ENCODE measurements at places on chromosomes 7 and 10.

- DNase-seq = no peak
These were observed 584.0 kb downstream of the PTPRN2 start for GRCh38 chr7:158003441-158004122.

GRCh38 chr10:22280078-22280477 lies 36.1 kb upstream of the COMMD3 start:
- DNase-seq = peak; percentile 42

DNA sequence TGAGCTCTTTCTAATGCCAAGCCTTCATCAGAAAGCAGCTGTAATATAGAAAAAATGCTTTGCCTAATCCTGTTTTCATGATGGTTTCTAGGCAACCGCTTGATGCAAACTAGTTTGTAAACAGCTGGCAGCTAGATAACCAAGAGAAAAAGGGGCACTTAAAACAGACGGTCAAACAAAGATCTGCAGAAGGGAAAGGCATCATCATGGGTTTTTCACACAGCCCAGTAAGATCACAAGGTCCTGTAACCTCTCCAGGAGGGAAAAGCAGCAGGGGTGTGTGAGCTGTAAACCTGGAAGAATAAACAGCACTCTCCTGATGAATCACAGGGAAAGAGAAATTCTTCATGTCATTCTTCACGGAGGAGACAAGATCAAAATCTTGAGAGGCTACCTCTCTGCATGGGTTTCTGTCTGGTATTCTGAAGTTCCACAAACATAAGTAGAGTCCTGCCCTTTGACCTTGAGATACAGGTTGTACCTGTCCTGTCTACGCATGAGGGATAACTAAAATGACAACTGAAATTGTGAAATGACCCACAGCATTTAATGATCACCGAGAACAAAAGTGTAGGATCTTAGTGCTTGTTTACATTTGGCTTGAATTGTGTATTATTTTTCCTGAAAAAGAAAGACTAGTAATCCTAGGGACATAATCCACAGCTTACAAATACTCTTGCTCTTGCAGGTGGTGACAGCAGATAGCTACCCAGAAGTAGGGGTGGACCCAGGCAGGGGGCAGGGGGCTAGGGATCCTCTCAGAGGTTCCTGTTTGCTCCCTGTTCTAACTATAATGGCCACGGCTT lies 48.0 kb downstream of the CREB3L2 start:
- DNase-seq = no peak

- no peak for DNase-seq
These were observed 52.0 kb upstream of the GNA12 start for GRCh38 chr7:2896131-2896530.

DNA sequence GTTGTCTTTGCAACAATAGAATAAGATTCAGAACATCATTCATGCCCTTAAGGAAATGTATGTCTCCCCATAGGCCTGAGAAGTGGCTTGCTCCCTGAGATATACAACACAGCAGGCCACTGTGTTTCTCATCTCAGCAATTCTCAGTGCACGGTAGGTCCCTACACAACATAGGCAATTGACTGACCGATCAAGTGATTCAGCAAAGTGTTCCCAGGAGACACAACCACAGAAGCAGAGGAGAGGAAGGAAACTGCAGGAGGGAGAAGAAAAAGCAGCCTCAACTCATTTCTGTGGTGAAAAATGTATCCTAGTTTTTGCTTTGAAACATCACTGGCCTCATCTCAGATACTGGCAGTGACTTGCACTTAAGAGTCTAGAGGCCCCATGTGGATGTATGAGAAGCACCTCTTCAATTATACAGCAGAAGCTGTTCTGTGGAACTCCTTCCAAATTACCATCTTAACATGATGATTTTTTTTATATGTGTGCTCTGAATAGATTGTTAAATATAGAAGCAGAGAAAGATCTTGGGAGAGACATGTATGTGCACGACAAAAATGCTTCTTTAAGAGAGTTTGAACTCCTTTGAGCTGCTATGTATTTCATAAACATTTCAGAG lies 306.8 kb downstream of the XPNPEP1 start:
- no peak for DNase-seq

- no peak for DNase-seq
These were observed 232.9 kb upstream of the KAT6B start for GRCh38 chr10:74593470-74593869.

- DNase-seq = no peak
These were observed 429.8 kb downstream of the KCNMA1 start for GRCh38 chr10:77207828-77208185.

DNA sequence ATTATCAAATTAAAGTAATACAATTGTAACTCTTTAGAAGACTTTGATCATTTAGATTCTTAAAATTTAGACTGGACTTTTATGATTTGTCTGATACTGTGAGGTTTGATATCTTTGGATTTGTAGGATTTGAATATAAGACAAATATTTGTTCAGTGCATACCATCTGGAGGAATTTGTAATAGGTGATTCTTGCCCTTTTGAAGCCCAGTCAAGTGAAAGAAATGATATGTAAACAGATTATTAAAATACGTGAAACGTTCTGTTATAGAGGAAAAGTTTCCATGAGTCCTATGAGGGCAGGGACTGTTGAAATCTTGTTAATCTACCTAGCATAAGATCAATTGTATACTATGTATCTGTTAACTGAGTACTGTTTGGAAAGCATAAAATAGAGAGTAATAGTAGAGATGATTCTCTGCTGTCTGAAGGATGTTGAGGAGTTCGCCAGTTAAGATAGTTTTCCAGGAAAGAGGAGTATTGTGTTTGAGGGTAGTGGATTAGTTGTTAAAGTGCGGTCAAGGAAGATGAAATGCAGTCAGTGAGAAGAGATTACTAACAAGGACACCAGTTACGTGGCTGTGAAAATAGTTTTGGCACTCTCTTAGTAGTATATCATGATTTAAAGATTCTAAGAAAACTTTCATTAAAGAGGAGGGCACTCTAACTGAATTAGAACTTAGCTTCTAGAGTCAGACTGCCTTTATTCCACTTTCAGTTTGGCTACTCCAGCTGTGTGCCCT lies 14.4 kb downstream of the PDCD4 start:
- DNase-seq = no peak

- no peak for DNase-seq
These were observed 3.4 kb downstream of the PRXL2A start for GRCh38 chr10:80411681-80412220.

GRCh38 chr7:68511281-68511680 lies 1087.0 kb upstream of the AUTS2 start:
- DNase-seq = no peak

DNA sequence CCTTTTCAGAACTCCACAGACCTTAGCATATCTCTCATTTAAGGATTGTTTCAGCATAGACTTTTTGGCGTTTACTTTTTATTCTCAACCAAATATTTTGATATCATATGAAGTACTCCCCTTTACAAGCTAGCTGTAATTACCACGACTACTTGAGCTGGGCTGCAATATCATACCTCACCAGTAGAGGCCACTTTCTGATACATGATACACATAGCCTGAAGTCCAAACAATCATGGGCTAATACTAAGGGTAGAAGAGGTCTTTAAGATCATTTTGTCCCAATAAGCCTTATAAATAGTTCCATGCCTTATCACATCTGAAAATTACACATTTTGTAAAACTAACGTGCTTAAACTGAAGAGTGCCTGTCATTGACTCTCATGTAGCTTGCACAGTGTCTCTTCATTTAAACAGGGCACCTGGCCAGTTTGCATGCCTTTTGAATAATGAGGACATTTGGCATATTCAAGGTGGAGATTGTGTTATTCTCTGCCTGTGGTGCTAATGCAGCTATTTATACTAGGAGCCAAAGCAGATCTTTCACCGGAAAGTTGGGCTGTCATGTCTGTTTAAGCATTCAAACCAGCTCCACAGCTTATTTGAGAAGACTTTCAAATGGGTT lies 403.7 kb upstream of the ZMIZ1 start:
- no peak for DNase-seq

- no peak for DNase-seq
These were observed 184.7 kb upstream of the FZD1 start for GRCh38 chr7:91079487-91079886.

GRCh38 chr7:127413962-127414361 lies 21.5 kb upstream of the ZNF800 start:
- no peak for DNase-seq

- DNase-seq = no peak
These were observed 28.2 kb downstream of the MINDY4 start for GRCh38 chr7:30799206-30799975.

DNA sequence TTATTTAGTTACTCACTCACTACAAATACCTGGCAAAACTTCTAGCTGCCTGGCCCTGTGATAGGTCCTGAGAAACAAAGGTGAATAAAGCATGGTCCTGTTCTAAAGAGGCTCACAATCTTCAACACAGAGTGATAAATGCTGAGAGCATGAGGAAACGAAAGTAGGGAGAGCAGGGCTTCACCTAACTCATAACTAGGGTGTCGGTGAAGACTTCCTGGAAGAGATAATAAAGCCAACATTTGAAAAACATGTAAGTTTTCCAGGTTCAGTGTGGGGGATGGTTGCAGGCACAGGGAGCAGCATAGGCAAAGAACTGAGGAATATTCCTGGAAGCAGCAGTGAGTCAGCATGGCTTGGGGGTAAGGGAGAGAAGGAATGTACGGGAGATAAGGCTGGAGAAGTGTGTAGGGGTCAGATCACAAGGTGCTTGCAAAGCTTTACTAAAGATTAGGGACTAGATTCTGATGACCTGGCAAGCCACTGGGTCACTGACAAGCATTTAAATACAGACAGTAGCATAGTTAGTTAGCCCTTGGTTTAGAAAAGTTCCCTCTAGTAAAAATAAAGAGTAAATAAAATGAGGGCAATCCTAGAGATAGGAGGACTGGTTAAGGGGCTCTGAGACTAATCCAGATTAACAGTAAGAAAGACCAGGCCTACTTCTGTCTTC lies 5.1 kb downstream of the KEL start:
- DNase-seq = no peak

DNA sequence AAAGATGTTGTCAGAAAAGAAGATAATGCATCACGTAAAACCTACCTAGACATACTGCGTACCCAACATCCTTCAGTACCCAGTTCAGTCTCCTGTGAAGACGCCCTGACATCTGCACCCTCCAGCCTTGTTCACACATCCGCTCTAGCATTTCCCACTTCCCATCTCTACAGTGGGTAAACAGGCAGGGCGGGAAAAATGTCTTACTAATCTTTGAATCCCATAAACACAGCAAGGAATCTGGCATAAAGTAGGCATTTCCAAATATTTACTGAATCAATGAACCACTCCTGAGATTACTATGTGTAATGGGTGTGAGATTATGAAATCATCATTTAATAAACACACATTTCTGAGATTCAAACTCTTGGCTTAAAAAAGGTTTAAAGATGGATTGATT lies 132.8 kb downstream of the GLI3 start:
- DNase-seq = no peak

DNA sequence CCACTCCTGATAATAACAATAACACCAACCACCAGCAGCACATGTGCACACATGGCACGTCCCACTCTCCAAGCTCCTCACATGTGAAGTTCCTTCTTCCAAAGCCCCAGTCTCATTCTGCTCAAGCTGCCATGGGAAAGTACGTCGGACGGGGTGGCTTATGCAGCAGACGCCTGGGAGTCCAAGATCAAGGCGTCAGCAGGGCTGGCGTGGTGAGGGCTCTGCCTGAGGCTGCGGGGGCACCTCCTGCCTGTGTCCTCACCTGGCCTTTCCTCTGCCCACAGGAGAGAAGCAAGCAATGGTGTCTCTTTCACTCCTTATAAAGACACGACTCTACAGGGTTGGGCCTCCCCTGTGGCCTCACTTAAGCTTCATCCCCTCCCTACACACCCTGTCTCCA lies 68.8 kb upstream of the INSIG1 start:
- no peak for DNase-seq

- no peak for DNase-seq
These were observed 206 bp downstream of the UPF2 start for GRCh38 chr10:12042409-12042796.

- DNase-seq = peak; percentile 80
These were observed at the start of gene GRM3 for GRCh38 chr7:86643561-86644281. GRM3 (plus strand) TSS chr7:86643909; CDS start chr7:86765146, 121,237 bp downstream.

DNA sequence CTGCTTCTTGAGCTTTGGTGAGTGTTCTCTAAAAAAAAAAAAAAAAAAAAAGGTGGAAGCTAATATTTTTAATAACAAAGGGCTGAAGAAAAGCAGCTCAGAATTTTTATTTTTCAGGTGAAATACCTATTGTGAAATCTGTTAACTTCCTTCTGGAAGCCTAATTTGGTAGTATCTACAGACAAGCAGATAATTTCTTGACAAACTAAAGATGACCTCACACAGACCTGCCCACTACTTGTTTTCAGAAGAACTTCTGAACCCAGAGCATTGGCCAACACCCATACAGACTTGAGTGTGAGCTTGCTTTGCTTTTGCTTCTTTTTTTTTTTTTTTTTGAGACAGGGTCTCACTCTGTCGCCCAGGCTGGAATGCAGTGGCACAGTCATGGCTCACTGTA lies 31.2 kb downstream of the LRRC4 start:
- no peak for DNase-seq

DNA sequence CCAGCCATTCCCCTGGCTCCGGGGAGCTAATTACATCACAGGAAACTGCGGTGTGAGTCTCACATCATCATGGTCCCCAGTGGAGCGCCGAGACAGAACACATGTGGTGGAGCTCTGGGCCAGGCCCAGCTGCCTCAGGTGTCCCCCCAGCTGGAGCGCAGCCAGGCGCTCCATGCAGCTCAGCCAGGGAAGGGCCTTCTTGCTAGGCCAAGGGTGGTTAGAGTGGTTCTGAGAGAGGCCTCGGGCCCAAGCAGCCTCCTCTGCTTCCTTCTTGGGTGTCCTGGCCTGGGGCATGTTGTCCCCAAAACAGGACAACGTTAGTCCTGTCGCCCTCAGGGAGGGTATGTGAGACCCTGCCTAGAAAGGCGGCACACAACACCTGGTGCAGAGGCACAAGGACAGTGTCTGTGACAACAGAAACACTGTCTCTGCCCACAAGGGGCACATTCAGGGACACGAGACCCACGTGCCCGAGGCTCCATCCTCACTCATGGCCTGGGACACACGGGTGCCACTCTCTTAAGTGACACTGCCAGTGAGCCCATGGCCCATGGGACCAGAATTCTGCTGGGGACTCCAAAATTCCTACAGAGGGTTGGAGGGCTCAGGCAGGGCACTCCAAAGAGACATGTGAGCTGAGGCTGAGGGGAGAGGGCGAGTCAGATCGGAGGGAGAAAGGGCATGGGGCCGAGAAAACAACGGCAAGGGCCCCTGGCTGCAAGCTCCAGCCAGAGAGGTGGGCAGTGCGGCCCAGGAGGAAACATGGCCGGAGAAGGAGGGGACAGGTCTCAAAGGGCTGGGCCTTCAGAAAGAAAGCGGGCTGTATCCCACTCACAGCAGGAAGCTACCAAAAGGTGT lies 37.0 kb upstream of the RET start:
- peak; percentile 18 for DNase-seq

GRCh38 chr7:27247000-27247399 lies 4.4 kb downstream of the EVX1 start:
- DNase-seq = no peak

- DNase-seq = no peak
These were observed 172.7 kb upstream of the GDF10 start for GRCh38 chr10:47127188-47127785.
